Stimulated activated CD8-positive, alpha-beta memory T cell treated with anti-CD3 and anti-CD28 coated beads, Interleukin-15, amount 100 ng/mL, for 48 hours (primary cell): ENCODE measurements at places on chromosomes 2 and 18.

- no peak for DNase-seq
Measured at GRCh38 chr2:241816431-241817121, 7.6 kb downstream of the NEU4 start.

DNA sequence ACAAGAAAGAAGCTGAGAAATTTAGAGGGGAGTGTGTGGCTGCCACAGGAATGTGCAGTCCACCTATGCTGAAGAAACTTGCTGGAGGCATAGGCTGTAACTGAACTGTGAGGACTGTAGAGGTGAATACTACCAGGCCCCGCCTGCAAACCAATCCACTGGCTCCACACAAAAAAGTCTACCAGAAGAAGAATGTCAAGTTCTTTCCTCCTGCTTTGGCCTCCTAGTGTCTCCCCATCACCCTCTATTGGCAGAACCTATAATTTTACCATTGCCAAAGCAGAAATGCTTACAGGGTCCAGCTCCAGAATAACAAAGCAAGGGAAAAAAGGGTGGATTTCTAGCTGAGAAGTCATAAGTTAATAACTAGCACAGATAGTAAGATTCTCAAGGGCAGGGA lies 5.9 kb upstream of the ATP5MC3 start:
- no peak for DNase-seq

DNA sequence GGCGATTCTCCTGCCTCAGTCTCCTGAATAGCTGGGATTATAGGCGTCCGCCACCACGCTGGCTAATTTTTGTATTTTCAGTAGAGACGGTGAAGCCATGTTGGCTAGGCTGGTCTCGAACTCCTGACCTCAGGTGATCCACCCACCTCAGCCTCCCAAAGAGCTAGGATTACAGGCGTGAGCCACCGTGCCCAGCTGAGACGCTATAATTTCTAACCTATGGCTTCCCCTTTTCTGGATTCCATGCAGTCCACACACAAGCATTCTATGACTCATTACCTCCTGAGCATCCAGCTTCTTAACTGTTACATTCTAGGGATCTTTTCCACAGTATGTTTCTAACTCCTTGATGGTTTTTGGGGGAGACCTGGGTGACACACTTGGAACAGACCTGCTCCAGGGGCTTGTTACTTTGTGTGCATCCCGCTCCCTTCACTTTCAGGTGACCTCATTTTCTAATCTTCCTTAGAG lies 11.8 kb upstream of the KCMF1 start:
- DNase-seq: no peak

GRCh38 chr2:71546275-71546638 lies 92.9 kb downstream of the DYSF start:
- DNase-seq: no peak

- DNase-seq: no peak
Measured at GRCh38 chr18:55141318-55141717, 182.1 kb upstream of the CCDC68 start.

DNA sequence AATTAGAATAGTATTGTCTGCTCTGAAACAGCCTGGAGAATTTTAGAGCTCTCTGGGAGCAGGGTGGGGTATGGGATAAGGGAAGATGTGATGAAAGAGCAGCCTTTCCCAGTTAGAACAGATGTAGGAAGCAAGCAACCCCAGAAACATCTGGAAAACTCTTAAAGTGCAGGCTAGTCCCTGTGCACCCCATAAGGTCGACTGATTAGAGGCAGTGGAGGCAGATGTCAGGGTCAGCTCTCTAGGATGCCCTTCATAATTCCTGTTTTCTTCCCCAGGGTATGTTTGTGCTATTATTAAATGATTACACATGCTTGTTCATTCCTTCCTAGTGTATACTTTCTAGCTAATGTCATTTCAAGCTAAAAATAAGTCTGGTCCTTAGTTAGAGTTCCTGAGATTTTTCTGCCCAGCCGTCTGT lies 41.7 kb downstream of the PTPRM start:
- DNase-seq: no peak

DNA sequence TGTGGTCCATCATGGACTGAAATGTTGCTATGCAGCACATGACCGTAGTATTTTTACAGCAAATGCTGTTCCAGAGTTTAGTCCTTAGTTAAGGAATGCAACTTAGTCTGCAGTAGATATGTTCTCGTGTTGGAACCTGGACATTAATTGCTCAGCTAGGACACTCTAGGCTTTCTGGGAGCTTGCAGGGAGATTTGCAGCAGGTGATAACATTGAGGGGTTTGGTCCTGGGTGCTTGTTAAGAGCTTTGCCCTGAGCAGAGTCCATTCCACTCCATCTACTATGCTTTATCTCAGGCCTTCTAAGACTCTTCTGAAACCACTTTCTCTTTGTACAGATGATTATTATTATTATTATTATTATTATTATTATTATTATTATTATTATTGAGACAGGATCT lies 27.1 kb downstream of the DRC1 start:
- DNase-seq: no peak

GRCh38 chr2:219119422-219120043 lies 41.1 kb downstream of the NHEJ1 start:
- no peak for DNase-seq

DNA sequence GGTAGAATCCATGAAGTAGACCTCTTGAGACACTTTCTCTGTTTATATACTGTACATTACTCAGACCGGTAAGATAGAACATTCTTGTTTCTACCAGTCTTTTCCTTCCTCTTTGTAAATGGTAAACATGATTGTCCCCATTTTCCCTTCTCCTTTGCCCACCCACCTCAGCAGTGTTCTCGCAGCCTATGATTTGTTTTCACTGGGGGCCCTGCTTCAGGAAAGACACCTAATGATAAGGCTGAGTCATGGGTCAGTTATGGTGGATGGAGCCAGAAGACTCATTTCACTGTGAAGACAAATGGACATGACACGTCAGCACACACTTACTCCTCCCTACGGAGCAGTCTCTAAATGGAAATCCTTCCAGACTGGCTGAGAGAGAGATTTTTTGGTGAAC lies 23.7 kb downstream of the CENPO start:
- no peak for DNase-seq

DNA sequence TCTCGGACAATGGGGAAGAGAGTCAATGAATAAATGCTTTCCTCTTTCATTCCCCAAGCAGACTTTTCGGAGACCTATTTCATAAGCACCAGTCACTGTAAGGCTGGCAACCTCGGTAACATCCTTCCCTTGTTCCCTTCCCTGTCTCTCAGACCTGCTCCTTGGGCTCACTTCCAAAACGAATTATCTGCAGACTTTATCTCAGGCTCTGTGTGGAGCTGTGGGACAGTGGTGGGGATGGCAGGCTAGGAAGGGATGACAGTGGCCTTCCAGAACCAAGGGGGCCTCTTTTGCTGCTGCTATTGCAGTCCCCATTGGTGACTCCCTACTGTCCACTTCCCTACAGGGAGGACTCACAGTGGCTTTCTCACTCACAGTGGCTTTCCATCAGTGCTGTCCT lies 185.6 kb upstream of the MEX3C start:
- no peak for DNase-seq

DNA sequence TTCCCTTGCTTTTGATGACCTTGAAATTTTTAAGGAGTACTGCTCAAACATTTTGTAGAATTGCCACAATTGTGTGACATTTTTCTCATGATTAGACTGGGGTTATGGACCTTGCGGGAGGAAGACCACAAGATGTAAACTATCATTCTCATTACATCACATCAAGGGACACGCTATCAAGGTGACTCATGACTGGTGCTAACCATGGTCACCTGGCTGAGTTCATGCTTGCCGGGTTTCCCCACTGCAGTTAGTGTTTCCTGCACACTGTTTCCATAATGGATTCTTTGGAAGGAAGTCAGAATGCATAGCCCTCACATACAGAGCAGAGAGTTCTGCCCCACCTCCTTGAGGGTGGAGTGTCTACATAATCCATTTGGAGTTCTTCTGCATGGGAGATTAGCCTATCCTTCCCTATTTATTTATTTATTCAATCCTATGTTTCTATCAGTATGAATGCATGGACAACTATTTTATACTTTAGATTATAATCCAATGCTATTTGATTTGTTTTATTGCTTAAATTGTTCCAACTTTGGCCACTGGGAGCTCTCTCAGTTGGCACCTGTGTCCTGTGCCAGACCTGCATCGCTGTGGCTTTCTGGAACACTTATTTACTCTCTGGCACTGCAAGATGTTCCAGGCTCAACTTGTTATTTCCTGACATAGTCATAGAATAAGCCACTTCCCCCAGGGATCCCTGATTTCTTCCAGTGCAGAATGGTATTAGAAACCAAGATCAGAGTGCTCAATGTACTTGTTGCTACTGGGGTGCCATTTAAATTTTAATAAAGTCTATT lies 6.0 kb downstream of the MC2R start:
- DNase-seq: no peak

DNA sequence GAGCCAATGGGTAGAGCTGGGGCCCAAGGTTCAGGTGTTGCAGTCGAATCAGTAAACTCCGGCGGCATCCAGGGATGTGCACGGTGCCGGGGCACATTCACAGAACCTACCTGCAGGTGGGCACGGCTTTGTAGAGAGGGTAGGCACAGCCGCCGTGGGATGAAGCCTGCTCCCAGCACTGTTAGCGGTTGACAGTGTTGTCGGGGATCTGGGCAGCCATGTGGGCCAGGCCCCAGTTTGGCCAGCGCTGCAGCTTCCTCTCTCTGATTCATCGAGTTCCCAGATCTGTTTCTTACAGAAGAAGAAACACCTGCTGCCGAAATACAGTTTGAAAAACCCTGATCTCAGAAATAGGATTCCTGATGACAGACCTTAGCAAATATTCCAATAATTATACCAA lies 274.8 kb downstream of the AGAP1 start:
- no peak for DNase-seq

GRCh38 chr2:49616800-49617199 lies 462.5 kb upstream of the FSHR start:
- no peak for DNase-seq

DNA sequence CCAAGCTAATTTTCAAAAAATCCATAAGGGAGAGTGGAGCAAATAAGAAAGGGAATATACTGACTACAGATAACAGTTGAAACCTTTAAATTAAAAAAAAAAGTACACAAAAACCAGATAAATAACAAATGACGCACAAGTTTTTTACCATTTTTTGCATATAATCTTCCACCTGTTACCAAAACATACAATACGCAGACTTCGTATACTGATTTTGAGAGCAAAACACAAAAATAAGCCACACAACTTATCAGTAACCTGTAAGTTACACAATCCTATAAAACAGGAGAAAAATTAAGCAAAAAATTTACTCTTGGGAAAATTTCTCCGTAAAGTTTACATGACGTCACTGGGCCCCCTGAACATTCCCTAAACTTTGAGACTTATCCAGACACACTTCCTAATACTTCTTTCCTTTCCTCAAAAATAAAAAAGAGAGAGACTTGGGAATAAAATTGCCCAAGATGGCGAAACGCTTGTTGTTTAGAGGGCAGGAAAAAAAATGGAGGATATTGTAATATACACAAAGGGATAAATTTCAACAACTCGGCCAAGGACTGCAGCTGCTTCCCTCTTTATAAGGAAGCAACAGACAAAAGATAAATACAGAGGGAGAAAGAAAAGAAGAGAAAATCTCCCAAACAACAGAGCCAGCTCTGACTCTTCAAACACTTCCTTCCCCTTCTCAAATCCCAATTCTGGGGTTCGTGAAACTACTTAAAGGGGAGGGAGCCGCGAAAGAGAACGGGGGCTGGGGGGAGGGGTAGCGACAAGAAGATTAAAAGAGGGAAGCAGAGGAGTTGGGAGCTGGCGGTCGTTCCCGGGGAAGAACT lies 1.6 kb downstream of the BAZ2B start:
- no peak for DNase-seq

- DNase-seq: no peak
Measured at GRCh38 chr2:82282111-82282882, 1977.7 kb upstream of the LRRTM1 start.

GRCh38 chr2:190947711-190948251 lies 66.2 kb downstream of the STAT1 start:
- no peak for DNase-seq

- DNase-seq: no peak
Measured at GRCh38 chr2:236768393-236769140, 198.9 kb downstream of the ACKR3 start.

DNA sequence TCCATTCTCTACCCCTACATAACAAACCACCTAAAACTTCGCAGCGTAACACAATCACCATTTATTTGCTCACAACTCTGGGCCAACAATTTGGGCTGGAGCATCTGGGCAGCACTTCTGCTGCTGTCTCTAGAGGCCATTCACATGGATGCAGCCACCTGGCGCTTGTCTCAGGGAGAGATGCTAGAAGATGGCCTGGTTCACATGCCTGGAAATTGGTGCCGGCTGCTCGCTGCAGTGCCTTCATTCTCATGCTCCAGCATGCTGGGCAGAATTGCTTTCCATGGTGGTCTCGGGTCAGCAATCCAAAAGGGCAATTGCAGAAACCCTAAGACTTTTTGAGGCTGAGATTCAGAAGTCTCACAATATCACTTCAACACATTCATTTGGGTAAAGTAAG lies 157.4 kb downstream of the SUCLG1 start:
- DNase-seq: no peak

DNA sequence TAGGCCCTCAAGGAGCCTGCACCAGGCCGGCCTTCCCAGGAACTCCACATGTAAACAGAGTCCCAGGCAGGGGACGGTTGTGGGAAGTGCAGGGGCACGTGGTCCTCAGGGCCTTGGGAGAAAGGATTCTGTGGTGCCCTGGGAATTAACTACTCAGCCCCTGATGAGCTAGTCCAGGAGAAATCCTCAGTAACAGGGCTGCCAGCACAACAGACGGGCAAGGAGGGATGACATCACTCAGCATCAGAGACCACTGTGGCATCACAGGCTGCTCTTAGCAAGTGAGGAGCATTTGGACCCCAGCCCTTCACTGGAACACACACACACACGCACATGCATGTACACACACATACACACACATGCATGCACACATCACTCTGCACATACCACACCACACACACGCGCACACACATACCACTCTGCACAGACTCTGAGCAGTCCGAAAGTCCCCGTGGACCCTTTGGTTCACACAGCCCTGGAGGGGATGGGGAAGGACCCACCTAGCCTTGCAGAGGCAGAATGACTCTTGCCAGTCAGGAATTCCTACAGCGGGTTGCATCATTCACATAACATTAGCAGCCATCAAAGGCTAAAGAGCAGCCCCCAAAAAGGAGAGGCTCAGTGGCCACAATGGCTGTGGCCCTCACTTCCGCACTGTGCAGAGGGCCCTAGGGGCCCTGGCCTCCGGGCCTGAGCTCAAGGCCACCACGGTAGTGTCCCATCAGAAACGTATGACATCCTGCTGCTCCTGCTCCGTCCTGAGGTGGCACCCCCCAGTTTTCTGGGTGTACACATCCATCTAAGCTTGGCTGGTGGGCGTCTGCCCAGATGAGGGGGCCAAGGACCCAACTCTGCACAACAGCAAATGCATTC lies 1.9 kb upstream of the NMUR1 start:
- no peak for DNase-seq

- DNase-seq: no peak
Measured at GRCh38 chr18:9926223-9926894, 12.5 kb downstream of the VAPA start.

- DNase-seq: no peak
Measured at GRCh38 chr18:73933685-73934084, 213.9 kb downstream of the FBXO15 start.
